Stimulated activated naive CD8-positive, alpha-beta T cell treated with anti-CD3 and anti-CD28 coated beads, Interleukin-15, Interleukin-2, amounts not matched to agents 100 U/mL and 50 U/mL, for 24 hours (primary cell): ENCODE measurements at places on chromosomes 6 and 20.

DNA sequence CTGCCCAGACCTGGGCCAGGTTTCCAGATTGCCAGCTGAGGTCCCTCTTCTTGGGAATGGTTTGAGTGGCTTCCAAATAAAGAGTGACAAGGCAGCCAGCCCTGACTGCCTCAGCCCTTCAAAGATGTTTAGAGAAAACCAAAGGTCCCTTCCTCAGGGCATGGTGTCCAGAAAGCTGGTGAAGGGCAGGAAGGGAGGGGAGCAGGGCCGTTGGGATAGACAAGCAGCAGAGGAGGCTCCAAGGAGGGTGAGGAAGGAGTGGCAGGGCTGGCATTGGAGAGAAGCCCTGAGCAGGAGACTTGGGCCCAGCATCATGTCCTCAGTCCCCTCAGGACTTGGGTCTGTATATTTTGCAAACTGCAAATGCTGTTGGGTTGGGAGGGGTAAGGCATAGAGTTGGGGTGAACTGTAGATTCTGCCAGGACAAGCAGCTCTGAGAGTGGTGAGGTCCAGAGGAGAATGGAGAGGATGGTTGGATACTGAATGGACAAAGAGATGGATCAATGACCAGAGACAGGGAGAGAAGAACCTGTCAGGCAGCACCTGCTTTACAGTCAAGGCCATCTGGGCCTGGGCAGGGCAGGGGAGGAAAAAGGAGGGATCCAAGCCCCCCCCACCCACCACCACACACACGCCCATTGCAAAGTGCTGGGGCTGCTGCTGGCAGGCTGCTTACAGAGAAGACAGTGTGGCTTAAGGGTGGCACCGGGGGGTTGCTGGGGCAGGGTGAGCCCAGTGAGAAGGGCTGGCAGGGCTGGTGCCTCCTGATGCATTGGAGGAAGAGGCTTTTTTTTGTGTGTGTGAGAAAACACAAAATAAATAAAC, 5.5 kb upstream of the DSN1 start:
- DNase-seq: no peak

GRCh38 chr6:159989492-159990480, 20.9 kb downstream of the IGF2R start:
- no peak for DNase-seq

- DNase-seq: no peak
Measured at GRCh38 chr6:149683256-149683859, 34.5 kb downstream of the LATS1 start.

DNA sequence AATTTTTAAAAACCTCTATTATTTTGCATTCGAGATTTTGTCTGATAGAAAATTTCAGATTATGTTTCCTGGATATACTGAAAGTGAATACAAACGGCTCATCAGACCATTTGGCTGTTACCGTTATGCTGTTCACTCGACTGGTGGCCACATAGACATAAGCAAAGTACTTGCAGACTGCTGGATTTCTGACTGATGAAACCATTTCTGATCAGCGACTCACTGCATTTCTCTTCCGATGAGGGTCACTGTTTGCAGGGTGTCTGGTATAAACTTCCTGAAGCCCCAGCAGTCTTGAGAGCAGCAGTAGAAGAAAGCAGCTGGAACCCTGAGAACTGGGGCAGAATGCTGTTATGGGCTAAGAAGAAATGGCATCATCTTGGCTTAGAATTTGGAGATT, 17.7 kb downstream of the SNX9 start:
- no peak for DNase-seq

DNA sequence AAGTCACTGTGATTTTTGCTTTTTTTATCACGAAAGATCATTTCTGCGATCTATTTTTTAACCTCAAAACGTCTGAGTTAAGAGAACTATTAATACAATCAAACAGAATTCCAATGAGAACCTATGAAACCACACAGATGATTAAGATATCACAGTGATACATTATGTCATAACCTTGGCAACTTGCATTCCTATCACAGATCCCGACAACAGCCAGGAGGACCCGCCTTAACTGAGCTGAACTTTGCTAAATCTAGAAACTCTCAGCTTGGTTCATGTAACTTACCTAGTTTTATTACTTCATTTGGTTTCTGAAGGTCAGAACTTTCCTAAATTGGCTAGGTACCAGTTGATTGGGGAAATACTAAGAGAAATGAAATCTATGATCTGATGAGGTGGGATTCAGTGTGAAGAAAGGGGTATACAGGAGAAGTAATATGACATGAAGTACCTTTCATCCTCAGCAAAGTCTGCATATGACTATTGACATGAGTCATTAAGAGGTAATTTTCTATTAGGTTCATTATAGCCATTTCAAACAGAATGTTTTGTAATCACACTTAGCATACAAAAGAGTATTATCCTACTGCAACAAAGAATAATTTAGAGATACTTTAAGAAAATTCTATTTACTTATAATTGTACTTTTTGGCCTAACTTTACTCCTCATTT, 11.2 kb downstream of the LYRM4 start:
- DNase-seq: no peak

DNA sequence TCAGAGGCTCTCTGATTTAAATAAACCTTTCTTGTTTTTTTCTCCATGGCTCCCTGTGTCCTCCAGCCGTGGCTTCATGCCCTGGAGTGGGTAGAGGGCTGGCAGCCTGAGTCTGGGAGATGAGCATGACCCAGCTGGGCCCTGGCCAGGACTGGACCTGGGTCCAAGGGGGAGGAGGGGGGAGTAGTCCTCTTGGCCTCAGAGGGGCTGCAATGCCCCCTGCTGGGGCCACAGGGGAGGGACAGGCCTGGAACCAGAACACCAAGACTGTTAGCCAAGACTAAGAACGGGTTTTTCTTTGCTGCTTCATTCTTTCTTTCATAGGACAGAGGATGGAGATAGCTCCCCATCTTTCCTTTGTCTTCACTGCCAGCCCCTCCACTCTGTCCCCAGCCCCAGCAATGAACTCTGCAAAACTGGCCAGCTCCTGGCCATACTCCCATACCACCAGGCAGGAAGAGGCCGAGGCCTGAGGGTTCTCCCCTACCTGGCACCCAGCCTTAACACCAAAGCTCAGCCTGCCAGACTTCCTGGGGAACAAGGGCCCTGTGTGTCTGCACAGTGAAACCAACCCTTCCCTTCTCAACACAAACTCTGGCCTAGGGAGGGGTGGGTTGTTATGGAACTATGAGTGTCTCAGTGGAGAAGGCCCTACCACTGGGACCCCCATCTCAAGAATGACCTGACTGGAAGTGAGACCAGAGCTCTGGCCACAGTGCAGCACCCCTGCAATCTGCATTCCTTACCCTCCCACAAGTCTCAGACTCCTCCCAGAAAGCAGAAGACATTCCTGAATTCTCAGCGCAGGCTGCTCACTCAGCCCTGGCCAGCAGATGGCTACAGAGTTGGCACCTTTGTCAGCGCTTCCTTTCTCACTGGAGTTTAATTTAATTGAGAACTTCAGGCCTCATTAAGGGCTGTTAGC, 11.0 kb downstream of the SLC29A1 start:
- peak; percentile 43 for DNase-seq

DNA sequence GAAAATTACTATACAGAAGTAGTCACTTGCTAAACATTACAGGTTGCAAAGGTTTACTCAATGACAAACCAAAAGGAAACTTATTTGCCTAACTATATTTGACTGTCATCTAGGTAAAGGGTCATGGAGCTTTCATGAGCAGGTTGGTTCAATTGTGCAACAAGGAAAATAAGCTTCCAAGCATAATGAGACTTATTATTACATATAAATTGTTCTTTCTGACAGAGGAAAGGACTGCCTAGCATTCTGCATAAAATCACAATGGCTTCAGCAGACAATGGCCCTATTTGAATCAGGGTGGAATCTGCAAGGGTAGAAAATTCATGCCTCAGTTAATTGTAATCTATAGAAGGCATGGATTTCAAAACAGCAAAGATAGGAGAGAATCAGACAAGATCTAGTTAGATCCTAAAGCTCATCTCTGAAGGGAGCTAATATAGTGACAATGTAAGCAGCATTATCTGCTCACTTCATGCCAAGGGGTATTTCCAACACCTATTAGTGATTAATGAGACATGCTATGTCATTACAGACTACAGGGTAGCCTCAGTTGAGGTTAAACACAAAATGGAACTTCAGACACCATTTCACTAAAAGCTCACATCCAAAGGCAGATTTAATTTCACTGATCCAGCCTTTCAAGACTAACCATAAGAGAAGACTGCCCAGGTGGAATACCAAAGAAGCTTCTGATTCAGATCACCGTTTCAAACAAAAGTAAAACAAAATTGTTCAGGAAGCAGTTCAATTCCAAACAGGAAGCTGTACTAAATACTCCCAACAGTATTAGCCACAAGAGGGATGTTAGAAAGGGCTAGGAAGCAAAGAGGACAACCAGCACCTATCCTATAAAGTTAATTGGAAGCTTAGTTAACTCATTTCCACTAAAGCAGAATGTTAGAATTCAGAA, 8.5 kb downstream of the STAU1 start:
- no peak for DNase-seq

- no peak for DNase-seq
Measured at GRCh38 chr6:82693094-82693493, 329.5 kb downstream of the TPBG start.

GRCh38 chr6:94041945-94042709, 622.8 kb upstream of the EPHA7 start:
- no peak for DNase-seq

DNA sequence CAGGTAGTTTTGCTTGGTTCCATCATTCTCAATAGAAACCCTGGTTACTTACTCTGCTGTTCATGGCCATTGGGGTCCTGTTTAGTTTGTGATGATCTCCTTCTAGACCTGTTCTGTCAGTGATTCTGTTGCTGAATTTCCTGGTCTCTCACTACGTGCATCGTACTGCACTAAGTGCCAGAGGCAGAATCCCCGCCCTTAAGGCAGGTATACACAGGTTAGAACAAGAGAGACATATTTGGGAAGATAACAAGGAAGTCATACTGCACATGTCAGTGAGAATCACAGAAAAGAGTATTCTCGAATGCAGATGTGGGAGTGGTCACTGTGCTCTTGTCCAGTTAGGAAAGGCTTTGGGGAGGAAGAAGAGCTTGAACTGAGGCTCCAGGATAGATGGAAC, 148.1 kb upstream of the MYLIP start:
- DNase-seq: no peak

- DNase-seq: no peak
Measured at GRCh38 chr20:46816097-46816496, 78.5 kb upstream of the EYA2 start.

- no peak for DNase-seq
Measured at GRCh38 chr6:15443119-15443830, 197.4 kb downstream of the JARID2 start.

GRCh38 chr6:169579407-169580111, 122.3 kb downstream of the WDR27 start:
- DNase-seq: no peak

- no peak for DNase-seq
Measured at GRCh38 chr6:109872968-109873545, 105.1 kb upstream of the GPR6 start.

DNA sequence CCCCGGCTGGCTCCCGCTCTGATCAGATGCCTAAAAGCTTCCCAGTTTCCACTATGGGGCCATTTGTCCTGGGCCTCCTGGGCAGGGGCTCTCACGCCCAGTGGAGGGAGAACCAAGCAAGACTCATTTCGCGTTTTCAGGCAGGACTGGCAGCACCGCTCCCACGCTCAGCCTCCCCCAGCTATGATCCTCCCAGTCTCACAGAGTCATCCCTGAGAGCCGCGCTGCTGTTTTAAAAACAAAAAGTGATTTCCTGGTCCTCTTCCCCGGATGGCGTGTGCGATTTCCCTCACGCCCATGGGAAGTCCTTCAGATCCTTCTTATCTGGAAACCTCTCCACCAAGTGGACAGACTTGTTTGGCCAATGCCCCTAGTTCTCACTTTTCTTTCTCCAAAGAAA, at the start of gene ADGRF5:
Gene ADGRF5 (minus strand): TSS at position 208 of the 400 bp plus-strand sequence. CDS start 15,176 bp downstream, outside the sequence.
- no peak for DNase-seq

GRCh38 chr20:16574656-16575355, 1.6 kb upstream of the KIF16B start:
- DNase-seq: peak; percentile 81

DNA sequence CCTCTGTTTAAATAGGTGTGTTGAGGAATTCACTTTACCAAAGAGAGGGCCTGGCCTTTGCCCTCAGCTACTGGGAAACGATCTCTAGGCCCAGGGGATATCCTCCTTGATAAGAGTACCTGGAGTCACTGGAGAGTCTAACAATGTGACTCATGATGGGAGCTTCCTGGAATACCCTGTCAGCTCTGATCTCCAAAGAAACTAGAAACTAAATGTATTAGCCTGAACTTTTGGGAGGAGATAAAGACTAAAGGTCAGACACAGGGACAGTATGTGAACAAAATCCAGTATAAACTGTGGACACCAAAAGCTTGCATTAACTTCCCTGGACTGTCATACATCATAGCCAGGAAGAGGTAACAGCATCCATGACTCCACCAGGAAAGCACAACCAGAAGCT, 148.5 kb downstream of the RNGTT start:
- no peak for DNase-seq

DNA sequence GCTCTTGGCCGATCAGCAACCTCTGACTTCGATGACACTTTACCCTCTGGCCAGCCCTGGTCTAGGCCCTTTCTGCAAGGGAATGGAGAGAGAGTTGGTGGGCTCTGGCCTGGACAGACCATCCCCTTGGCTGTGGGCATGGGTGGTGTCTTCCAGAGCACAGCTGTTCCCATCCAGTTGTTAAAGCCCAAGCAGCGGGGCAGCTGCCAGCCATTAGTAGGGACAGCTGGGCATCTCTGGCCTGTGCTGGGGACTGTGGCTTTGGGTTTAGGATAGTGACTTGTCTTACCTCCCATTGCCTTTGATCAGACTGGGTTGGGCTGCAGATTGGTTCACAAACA, 2.8 kb downstream of the CDC25B start:
- DNase-seq: no peak

DNA sequence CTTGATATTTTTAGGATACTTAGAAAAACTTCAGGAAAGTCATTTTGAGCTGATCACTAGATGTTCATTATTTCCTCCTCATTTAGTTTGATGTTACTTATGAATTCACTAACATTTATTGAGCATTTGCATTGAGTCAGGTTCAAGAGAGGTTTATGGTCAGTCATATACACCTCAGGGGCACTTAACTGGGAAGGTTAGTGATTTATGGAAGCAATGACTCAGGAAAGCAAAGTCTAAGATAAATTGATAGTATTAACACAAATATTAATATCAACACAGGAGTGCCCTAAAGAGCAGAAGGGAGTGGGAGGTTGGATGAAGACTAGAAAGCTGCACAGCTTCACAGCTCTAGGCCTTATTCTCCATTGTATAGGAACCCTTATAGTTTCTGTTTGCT, 177.0 kb upstream of the TNFAIP3 start:
- DNase-seq: no peak

DNA sequence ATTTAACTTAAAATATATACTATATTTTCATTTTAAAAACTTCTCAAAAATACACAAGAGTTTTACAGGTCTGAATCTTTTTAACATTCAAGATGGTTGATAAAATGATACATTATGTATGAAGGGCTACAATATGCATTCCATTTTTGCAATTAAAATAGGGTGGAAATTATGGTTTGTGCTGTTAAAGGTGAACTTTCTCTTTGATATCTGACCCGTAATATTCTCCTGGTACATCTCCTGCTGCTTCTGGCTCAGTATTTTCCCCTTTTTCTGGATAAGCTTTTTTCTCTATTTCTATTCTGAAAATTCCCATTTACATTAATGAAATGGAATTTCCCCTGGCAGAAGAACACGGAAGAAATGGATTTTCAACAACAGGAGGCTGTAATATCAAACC, 27.4 kb upstream of the LCA5 start:
- DNase-seq: no peak
